ENCODE measurements at places on chromosomes 13 and 19.

- DNase-seq, result no peak
Observed at GRCh38 chr19:42076380-42076944, 496 bp downstream of the ZNF574 start.

DNA sequence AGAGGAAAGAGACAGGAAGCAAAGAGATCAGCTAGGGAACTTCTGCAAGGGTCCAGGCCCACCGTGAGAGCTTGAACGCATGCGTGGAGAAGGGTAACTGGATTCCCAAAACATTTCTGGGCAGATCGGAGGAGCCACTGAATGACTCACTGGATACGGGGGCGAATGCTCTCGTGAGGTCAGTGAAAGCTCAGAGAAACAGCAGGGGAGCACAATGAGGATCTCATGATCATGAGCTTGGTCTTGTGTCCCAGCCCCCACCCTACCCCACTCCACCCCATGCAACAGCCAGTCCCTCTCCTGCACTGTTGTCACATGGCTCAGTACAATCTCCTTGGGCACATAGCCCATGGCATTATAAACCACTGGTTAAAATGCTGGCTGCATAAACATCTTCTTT, 40.6 kb downstream of the DCLK1 start:
- no peak for DNase-seq

- no peak for DNase-seq
Observed at GRCh38 chr13:110403721-110404120, 96.6 kb downstream of the COL4A2 start.

GRCh38 chr19:1343041-1343440, 40.7 kb upstream of the NDUFS7 start:
- no peak for DNase-seq

GRCh38 chr13:113196970-113197737, 11.3 kb downstream of the PCID2 start:
- no peak for DNase-seq

- DNase-seq, result no peak
Observed at GRCh38 chr19:27679905-27680304, 1533.0 kb downstream of the UQCRFS1 start.

- DNase-seq, result no peak
Observed at GRCh38 chr13:42497798-42498197, 76.2 kb upstream of the TNFSF11 start.

GRCh38 chr19:42028304-42029216, 34.5 kb upstream of the ATP1A3 start:
- no peak for DNase-seq

GRCh38 chr19:1199531-1199930, 6.0 kb upstream of the STK11 start:
- DNase-seq, result no peak

DNA sequence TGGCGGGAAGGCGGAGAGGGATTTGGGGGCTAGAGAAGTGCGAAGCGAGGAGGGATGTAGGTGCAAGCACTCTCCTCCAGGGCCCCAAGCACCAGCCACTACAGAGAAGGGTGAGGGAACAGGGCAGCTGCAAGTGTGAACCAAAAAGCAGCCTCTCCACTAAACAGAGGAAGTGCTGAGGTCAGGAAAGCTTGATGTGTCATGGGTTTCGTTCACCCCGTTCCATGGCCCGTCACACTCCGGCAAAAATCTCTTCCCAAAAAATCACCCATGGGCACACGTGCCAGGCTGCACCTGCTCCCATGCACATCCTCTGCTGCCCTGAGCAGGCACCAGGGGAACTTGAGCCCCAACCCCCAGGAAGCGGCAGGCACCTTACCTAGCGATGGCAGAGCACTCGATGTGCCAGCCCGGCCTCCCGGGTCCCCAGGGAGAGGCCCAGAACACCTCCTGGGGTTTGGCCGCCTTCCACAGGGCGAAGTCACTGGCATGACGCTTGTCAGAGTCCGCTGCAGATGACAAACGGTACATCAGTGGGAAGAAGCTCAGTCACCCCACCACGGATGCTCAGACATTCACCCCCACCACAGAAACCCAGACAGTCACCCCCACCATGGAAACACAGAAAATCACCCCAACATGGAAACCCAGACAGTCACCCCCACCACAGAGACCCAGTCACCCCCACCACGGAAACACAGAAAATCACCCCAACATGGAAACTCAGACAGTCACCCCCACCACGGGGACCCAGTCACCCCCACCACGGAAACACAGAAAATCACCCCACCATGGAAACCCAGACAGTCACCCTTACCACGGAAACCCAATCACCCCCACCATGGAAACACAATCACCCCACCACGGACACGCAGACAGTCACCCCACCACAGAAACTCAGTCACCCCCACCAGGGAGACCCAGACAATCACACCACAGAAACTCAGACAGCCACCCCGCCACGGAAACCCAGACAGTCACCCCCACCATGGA, 29.0 kb downstream of the CARS2 start:
- DNase-seq, result no peak

DNA sequence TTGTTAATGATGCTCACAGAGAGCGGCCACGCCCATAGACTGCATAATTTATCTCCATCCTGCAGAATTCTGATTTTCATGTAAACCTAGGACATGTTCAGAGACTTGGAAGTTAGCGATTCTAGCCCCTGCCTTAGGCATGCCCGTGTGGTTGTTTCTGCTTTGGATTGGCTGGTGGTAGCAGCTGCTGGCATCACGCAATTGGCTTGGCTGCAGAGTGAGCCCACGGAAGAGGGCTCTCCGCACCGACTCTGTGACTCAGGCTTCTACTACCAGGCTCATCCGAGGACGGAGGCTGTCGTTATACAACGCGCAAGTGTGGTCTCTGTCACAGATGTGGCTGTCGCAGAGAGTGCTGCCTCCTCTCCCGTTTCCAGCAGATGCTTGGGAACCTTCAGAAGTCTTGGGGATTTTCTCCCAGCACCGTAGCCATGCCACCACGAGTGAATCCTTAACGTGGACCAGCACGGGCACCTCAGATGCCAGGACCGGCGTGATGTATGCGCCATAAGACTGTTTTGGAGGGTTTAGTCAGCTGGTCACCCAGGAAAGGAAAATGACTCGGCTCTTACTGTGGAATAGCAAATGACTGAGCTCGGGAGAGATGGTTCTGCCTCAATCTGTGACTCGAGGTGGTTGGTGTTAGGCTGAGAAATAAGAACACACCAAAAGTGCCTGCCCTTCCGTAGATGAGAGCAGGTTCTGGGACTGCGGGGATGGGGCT, 61.0 kb upstream of the F7 start:
- DNase-seq, result no peak

GRCh38 chr19:7213628-7214323, 80.4 kb downstream of the INSR start:
- DNase-seq, result no peak

- DNase-seq, result no peak
Observed at GRCh38 chr13:35592457-35592856, 116.0 kb upstream of the MAB21L1 start.

GRCh38 chr19:58229255-58229639, 533 bp downstream of the ZNF544 start:
- no peak for DNase-seq

GRCh38 chr19:371501-372168, 27.0 kb upstream of the MIER2 start:
- no peak for DNase-seq

DNA sequence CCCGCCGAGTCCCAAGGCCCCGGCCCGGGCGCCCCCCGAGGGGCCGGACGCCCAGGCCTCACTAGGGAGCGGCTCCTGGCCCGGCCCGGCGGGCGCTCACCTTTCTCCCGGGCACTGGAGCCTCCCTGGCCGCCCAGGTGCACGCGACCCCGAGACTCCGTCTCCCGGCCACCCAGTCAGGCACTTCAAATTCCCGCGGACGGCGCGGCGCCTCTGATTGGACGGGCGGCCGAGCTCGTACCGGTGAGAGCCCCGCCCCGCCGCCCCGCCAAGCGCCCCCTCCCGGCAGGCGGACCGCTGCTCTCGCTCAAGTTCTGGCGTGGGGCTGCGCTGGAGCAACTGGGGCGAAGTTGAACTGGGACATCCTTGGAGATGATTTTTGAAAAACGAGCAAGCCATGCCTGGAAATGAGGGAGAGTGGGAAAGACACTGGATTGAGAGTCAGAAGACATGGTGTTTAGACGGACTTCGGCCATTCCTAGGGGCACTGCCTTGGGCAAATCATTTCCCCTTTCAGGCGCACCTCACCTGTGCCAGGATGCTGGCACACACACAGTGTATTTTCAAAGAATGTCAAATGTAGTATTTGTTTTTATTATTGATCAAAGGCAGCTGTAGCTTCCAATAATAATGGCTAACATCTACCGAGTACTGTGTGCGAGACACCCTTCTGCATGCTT, 485.3 kb downstream of the UQCRFS1 start:
- no peak for DNase-seq

DNA sequence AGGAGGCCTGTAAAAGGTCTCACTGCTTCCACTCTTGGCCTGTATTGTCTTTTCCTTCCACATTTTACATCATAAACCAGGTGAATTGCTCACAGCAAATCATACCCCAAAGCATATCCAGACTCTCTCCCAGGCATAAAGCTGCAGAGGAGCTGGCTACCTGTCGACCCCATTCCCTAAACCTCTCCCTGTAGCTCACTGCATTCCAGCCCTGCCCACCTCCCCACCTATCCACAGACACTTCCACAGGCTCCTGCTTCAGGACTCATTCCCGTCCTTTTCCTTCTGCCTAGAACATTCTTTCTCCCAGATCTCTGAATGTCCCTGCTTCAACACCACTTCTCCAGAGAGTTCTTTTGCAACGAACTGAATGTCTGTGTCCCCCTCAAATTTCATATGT, 46.4 kb upstream of the STARD13 start:
- no peak for DNase-seq

DNA sequence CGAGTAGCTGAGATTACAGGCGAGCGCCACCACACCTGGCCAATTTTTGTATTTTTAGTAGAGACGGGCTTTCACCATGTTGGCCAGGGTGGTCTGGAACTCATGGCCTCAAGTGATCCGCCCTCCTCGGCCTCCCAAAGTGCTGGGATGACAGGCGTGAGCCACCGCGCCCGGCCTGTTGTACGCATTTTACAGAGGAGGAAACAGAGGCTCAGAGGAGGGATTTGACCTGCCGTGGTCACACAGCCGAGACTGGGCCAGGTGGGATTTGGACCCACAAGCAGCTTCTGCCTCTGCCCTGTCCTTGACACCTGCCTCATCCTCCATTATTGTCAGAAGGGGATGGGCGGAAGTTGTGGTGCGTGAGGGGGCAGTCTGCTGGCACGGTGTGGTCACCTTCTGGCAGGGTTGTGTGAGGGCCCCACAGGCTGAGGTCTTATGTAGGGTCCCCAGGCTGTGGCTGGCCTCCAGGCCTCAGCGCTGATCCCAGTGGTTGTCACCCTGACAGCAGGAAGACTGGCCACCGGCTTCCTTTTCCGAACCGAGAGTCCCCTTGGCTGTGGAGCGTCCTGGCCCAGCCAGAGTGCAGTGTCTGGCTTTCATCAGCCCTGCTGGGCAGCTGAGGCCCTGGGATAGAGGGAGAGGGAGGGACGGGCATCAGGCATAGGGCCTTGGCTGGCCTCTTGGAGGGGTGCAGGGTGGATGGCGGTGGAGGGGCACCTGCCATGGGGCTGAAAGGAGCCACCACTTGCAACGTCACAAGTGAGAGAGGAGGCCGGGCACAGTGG, 20.3 kb downstream of the NFIC start:
- no peak for DNase-seq

DNA sequence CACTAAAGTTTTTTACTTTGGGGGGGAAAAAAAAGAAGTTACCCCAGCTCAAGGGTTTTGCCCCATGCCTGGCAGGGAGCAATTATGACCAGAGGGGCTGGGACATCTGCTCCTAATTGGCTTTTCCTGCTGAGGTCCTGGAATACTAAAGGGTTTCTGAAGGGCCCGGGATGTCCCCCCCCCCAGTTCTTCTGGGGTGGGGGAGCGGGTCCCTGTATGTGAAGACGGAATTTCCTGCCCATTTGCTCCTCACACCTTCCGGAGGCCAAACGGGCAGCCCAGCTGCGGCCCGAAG, 1.1 kb upstream of the DLL3 start:
- DNase-seq, result no peak

DNA sequence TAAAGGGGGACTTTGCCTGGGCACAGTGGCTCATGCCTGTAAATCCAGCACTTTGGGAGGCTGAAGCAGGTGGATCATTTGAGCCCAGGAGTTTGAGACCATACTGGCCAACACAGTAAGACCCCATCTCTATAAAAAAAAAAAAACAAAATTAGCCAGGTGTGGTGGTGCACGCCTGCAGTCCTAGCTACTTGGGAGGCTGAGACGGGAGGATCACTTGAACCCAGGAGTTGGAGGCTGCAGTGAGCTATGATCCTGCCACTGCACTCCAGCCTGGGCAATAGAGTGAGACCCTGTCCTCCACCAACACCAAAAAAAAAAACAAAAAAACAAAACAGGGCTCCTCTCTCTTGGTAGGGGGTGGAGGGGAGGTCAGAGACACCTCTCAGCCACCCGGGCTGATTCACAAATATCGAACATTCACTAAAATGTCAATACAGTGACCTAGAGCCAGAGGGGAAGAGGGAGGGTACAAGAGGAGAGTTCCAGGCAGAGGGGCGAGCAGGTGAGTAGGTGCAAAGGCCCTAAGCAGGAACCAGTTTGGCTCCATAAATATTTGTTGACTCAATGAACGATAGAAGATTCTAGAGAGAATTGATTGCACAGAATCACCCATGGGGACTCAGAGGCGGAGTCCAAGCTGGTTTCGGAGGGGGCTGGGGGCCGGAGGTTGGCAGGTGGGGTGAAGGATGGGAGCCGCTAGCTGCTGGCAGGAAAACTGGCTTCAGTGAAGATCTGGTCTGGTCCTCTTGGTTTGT, 1.0 kb upstream of the CREB3L3 start:
- DNase-seq, result no peak

DNA sequence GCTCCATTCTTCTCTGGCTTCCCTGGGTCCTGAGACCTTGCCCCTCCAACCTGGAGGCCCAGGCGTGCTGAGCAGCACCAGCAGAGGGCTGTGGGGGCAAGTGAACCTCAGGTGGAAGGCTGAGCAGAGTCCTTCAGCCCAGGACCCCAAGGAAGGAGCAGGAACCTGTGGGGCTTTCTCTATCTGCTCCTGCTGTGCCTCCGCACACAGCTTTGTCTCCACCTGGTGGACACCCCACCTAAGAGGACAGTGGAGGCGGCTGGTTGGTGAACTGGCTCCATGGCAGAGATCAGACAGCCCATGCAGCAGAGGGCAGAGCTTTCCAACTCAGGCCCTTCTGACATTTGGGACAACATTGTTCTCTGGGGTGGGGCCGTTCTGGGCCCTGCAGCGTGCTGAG, 19.7 kb downstream of the ZFR2 start:
- no peak for DNase-seq

GRCh38 chr19:10766671-10767201, 48.9 kb downstream of the DNM2 start:
- no peak for DNase-seq

DNA sequence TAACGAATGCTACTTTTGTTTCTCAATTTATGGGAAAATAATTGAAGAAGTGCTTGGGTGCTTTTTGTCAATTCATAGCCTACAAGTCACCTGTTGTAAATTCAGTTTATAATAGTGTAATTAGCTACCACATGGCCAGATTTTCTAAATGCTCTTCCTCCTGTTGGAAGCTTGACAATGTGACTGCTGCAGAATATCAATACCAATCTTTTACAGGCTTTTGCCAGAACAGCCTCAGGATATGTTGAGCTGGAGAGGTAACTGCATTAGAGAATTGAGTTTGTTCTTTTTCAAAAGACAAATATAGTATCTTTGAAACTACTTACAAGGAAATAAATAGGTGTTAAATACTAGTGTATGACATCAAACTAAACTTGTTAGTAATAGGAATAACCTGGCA, 277.8 kb downstream of the POU4F1 start:
- no peak for DNase-seq

- no peak for DNase-seq
Observed at GRCh38 chr13:24495151-24495729, 17.3 kb downstream of the PARP4 start.

- DNase-seq, result peak; percentile 72
Observed at GRCh38 chr19:44847144-44848035, 1.3 kb downstream of the NECTIN2 start.

Measured in NCI-H510A (cell line).